AG09309 (cell line): ENCODE measurements at places on chromosomes 5 and 9.

DNA sequence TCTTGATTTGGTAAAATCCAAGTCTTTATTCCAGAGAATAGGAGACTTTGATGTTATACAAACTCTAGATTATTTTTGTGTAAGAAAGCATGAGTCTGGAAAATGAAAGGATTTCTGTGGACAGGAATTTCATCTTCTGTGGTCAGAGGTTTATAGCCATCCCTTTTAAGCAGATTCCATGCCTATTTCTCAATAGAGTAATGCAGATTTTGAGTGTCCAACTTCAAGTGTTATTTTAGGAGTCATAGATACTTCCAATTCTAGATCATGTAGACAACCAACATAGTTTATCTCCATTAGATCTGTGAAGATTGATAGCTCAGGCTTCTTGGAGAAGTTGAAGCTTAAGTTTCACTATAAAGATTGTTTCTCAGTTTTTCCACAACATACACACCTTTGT, 379.7 kb downstream of the PSAT1 start:
- DNase-seq: peak; percentile 71

DNA sequence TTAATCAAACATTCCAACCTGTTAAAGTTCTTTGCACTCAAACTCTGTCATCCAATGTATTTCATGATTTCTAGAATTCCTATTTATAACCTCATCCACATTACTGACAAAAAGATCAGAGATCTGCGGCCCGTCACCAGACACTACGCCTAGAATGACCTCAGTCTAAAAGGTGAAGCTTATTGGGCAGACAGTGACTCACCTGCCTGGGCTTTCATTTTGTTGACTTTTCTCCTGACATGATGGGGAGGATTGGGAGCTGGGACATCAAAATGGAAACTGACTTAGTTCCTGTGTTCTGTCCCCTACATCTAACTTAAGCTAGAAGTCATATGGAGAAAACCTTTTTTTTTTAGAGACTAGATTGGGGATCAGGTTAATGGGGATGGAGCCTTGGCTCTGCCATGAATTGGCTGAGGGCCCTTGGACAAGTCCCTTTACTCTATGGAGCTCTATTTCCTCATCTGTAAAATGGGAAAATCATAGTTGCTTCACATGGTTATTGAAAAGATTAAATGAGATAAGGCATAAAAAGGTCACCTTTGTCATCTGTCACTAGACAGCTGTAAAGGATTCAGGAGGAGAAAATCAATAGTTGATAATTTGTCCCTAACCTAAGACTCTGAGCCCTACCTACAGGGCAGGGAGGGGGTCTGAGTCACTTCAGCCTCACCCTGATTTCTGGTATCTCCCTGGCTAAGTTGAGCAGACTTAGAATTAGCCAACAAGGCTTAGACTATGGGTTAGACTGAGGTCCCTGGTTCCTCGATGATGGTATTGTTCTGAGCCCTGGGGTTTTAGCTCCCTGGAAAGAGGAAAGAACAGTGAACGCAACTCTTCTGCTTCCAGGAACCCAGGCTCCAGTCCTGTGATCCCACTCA, 224.8 kb upstream of the TBC1D2 start:
- DNase-seq: no peak

- DNase-seq: no peak
Observed at GRCh38 chr9:126702151-126703001, 88.6 kb downstream of the LMX1B start.

GRCh38 chr9:21096901-21097255, 19.1 kb upstream of the IFNB1 start:
- DNase-seq: no peak

DNA sequence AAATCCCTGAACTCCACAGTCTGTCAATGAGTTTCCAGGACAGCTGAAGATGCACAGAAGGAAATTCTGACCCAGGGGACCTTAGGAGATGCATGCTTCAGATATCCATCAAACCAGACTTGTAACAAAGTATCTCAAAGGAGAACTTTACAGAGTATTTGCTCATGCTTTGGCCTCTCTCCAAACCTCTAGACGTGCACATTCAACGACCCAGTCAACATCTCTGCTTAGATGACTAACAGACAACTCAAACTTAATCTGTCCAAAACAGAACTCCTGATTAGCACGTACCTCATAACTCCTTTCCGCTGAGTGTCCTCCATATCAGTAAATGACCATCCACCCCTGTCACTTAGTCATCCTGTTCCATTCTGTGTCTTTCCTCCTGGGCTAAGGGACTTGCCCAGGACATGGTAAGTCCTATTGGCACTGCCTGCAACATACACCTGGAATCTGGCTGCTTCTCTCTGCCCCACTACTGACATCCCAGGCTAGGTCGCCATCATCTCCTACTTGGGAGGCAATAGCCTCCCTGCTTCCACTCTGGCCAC, 107.4 kb downstream of the LMNB1 start:
- peak; percentile 80 for DNase-seq

- DNase-seq: no peak
Observed at GRCh38 chr5:77991084-77991483, 214.9 kb upstream of the TBCA start.

GRCh38 chr5:17852740-17853139, 218.5 kb downstream of the TAF11L14 start:
- no peak for DNase-seq

DNA sequence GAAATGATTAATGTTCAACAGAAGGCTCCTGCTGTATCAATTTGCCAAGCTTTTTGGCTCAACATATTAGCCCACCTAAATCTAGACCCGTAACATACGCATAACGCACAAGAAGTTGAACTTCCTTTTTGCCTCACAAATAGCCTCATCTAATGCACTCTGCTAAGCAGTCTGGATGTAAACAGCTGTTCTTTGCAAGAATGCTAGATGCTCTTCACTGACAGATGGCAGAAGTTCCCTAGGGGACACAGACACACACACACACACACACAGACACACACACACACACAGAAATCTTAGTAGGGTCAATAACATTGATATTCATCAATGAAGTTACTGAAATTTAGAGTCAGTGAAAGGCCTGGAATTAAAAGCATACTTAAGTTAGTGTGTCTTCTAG, 13.2 kb upstream of the PCA3 start:
- DNase-seq: no peak

DNA sequence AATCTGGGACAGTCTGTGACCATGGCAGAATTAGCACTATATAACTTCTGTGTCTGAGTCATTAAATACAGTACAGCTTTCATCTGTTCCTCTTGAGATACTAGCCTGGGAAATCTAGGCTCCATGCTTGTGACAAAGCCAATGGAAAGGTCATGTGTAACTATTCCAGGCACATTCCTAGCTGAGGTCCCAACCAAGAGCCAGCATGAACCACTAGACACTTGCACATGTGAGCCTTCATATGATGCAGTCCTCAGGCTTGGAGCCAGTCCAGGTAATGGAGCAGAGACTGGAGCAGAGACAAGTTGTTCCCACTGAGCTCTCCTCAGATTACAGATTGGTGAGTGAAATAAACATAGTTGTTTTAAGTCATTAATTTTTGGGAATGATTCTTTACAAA, 412.4 kb upstream of the ZNF462 start:
- DNase-seq: no peak
